Fibroblast of mammary gland (primary cell): ENCODE measurements at places on chromosomes 5 and 9.

GRCh38 chr5:169945831-169946261 is 34.4 kb downstream of the INSYN2B start:
- DNase-seq, result peak; percentile 95

DNA sequence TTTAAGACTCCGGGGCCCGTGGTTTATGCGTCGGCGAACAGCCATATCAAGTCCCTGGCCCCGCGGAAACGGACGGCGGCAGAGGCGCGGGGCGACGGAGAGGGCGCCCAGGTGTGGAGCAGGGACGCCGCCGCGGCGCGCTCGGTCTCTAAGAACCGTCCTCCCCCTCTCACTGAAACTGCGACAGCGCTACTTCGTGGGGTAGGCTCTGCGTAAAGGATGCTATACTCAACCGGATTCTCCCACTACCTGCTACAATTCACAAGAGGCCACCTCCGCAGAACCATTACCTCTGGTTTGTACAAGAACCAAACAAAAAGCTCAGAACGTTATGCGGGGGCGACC is 404 bp downstream of the MRNIP start:
- no peak for DNase-seq

- DNase-seq, result no peak
Measured at GRCh38 chr9:14156046-14156445, 157.9 kb downstream of the NFIB start.

DNA sequence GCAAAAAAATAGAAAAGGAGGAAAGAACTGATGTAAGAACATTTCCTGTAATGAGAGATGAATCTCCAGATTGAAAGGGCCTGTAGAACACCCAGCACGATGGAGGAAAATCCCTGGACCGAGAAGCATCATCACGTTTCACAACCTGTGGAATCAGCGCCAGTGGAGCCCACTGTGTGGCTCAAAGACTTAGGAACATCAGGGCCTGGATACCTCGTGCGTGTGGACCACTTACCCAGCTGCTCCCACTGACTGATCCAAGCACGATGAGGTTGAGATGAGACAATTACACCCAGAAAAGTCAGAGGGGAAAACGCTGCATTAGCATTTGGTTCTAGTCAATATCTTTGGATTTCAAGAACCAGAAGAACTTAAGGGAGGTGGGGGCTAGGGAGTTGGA is 224.6 kb downstream of the SYK start:
- no peak for DNase-seq

- DNase-seq, result no peak
Measured at GRCh38 chr5:27458287-27458686, 419.9 kb upstream of the CDH9 start.

GRCh38 chr5:99169309-99169708 is 240.5 kb upstream of the CHD1 start:
- DNase-seq, result peak; percentile 6

- peak; percentile 92 for DNase-seq
Measured at GRCh38 chr9:86783884-86784283, 163.4 kb downstream of the GAS1 start.

DNA sequence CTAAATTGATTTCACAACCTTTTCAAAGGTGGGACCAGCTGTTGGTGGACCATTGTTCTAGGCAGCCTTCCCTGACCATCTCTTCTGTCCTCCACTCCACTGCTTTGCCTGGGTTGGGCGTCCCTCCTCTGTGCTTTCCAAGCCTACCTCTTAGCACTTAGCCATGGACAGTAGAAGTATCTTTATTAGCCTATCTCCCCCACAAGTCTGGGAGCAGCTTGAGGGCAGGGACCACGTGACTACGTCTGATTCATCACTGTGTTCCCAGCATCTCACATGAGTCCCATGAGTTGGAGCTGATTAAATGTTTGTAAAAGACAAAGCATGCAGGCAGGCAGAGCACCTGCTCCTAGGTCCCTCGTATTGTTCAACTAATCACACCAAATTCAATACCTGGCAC is 20.9 kb downstream of the MORN5 start:
- peak; percentile 87 for DNase-seq

DNA sequence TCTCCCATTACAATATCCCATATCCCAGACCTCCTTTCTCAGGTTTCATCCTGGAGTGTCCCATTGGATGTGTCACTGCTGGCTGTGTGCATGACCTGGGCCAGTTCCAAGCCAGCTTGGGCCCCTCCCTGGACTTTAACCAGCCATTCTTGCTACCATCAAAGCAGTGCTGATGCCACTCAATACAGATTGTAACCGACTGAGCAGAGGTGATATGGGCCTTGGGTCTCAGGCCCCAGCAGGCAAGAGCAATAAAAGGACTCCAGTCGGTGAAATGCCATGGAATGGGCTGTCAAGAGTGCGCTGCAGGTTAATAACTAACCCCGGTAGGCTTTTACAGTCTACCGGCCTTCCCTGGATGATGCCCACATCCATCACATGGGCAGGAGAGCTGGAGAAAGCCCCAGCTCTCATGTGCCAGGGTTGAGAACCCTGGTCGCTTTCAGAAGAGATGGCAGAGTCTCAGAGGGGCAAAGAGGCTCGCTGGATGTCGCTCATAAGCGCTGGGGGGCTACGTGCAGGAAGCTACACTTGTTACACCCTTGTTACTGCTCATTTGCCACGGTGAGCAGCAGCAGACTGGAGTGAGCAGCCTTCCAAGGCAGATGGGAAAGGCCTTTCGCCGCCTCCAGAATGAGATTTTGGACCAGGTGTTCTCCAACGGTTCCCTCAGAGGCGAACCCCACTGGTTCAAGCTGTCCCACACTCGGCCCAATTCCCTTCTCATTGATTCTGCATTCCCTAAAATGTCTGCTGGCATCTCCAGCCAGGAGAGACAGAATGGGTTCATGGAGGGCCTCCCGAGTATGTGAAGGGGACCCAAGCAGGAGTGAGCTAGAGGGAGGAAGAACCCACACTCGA is 13.2 kb downstream of the EPB41L4B start:
- no peak for DNase-seq

GRCh38 chr5:60597572-60598320 is 102.2 kb downstream of the DEPDC1B start:
- no peak for DNase-seq

DNA sequence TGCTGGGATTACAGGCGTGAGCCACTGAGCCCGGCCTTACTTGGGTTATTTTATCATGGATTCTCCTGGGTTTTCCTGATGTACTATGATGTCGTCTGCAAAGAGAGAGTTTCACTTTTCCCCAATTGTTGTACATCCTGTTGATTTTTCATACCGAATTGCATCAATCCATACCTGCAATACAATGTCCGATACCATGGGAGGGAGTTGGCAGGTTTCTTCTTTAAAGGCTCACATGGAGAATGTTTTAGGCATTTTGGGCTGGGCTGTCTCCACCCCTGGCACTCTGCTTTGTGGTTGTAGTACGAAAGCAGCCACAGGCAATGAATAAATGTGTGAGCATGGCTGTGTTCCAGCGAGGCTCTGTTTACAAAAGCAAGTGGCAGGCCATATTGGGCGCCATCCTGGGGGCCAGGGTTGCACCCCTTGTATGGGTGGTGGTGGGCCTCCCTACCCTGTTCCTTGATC is 35.1 kb upstream of the EXOC3 start:
- no peak for DNase-seq

DNA sequence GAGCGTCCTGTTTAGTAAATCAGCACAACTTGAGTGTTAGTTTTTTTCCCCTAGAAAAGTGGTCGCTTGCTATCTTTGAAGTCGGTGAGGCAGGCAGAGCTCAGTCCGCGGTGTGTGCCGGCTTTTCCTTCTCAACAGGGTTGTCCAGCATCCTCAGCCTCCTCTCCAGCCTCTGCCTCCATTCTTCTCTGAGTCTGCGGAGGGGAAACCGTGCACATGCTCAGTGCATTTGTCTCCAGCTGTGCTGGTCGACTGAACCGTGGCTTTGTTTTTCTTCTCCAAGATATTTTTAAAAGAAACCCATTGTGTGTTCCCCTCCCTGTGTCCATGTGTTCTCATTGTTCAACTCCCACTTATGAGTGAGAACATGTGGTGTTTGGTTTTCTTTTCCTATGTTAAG is 25.3 kb downstream of the FAM240B start:
- no peak for DNase-seq

DNA sequence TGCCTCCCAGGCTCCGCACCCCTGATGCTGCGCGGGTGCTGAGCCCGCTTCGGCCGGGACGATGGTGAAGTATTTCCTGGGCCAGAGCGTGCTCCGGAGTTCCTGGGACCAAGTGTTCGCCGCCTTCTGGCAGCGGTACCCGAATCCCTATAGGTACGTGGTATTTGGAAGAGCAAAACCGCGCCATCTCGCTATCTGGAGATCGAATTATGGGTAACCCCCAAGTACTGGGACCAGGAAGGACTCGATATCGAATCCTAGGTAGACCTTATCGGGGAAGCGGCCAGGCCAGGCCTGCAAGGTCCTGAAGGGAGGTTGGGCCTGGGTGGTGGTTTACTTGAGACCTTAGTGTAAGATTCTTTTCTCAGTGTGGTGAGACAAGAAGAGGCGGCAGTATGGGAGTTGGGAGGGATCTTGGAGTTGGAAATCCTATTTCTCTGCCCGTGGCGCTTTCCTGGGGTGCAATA is 359 bp downstream of the PRELID1 start:
- no peak for DNase-seq

- DNase-seq, result peak; percentile 56
Measured at GRCh38 chr9:111896942-111897600, 457 bp downstream of the UGCG start.

GRCh38 chr9:121975801-121976277 is 117.3 kb downstream of the TTLL11 start:
- DNase-seq, result peak; percentile 58

DNA sequence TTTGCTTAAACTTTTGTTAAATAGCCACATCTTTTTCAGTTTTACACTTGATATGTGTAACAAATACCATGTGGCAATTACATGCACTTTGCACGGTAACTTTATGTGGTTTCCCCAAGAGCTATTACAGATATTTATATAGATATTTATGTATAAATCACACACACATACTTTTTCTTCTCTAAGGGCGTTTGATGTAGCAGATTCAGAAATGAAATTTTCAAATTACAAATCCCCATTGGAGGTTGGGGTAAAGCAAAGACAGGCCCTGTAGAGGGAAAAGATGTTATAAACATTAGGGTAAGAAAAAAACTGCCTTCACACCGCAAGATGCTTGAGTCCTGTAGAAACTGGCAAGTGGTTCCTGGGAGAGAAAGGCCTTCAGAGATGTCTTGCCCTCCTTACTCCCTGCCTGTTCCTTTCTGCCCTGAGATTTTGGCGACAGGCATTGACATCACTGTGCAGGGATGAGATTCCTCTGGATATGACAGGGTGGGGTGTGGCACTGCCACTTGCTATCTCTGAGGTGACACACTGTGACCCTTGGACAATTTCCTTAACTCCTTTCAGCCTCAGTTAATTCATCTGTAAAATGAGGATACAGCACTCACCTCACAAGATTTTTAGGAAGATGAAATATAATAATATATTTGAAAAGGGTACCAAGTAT is 177.9 kb upstream of the TUT7 start:
- DNase-seq, result no peak

DNA sequence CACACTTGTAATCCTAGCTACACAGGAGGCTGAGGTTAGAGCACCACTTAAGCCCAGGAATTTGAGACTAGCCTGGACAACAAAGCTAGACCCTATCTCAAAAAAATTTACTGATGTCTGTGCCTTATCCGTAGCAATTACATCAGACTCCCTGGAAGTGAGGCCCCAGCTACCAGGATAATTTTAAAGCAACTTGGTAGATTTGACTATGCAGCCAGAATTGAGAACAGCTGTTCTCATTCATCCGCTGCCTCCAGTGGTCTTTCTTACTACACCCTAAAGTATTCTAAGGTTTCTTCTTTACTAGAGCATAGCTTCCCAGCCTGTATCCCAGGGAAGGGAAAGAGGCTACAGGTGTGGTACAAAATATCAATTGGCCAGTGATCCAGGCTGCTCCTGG is 20.4 kb upstream of the C9orf152 start:
- no peak for DNase-seq

GRCh38 chr5:167219298-167219697 is 1072.1 kb upstream of the WWC1 start:
- no peak for DNase-seq

GRCh38 chr9:97990259-97990658 is 7.1 kb downstream of the ANP32B start:
- DNase-seq, result peak; percentile 66

- no peak for DNase-seq
Measured at GRCh38 chr9:7783635-7784063, 15.9 kb downstream of the DMAC1 start.

GRCh38 chr9:116549061-116549664 is 137.9 kb upstream of the TRIM32 start:
- peak; percentile 99 for DNase-seq

- no peak for DNase-seq
Measured at GRCh38 chr5:58075907-58076306, 384.0 kb downstream of the PLK2 start.

DNA sequence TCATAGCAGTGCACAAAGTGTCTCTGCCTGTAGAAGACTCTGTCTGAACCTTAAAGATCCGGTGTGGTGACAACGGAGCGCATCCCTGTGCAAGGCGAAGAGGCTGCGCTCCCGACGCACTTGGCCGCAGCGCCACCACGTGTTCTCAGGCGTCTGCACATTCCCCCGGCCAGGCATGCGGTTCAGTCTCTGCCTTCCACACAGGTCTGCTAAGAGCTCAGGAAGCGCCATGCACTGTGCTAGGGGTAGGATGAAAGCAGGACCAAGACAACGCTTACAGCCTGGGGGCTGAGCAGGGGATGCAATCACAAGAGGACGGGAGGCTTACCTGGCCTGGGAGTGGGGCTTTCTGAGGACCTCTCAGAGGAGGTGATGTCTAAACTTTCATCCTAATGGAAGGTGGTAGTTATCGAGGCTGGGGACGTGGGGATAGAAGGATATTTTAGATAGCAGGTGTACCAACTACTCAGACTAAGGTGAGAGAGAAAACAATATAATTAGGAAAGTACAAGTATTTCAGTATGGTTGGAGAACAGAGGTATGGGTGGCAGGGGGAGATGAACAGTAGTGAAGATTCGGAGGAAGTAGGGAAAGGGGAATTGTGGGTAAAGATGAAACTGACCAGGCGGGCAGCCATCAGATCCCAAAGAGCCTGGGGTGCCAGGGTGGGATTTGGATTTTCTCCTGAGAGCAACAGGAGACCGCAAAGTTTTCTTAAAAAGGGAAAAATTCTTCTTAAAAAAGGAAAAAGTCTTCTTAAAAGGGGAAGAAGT is 13.3 kb downstream of the CAPSL start:
- peak; percentile 76 for DNase-seq

- DNase-seq, result no peak
Measured at GRCh38 chr5:148808864-148809642, 17.4 kb upstream of the ADRB2 start.

DNA sequence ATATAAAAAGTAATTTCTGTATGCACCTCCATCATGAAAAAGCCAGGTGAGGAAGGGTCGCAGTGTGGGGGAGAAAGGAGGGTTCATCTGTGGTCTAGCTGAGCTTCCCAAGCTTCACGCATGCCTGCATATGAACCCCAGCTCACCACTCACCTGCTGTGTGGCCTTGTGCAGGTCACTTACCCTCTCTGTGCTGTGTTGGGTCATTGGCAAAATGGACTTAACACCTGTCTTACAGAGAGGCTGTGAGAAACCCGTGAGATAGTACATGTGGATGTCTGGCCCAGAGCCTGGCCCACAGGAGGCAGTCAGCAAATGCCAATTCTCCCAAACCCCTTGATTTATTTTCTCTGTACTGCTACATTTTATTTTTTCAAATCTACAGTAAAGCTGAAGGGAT is 88.9 kb downstream of the GABBR2 start:
- no peak for DNase-seq

GRCh38 chr9:91799113-91799744 is 150.8 kb downstream of the ROR2 start:
- no peak for DNase-seq

- DNase-seq, result no peak
Measured at GRCh38 chr9:18056269-18056992, 417.5 kb upstream of the ADAMTSL1 start.
